ENCODE measurements at places on chromosomes 3 and 15. TPM values are rescaled to one million over a fixed set of nuclear protein-coding genes. Genes with fewer than 3 reads are reported as not detected.

EPHB3 gene
- total RNA-seq, result 0.26 TPM

TMEM212 gene
- total RNA-seq, result not detected

NEDD4 gene
- 75.5 TPM for total RNA-seq

LEKR1 gene
- 0.73 TPM for total RNA-seq

GPR149 gene
- not detected for total RNA-seq

ACKR4 gene
- total RNA-seq, result not detected

COLQ gene
- total RNA-seq, result 0.23 TPM

ONECUT1 gene
- 0.16 TPM for total RNA-seq

C3orf80 gene
- 1.6 TPM for total RNA-seq

GOLGA8G gene
- total RNA-seq, result not detected

WDR49 gene
- total RNA-seq, result not detected

SKOR1 gene
- total RNA-seq, result 0.05 TPM

BCL2A1 gene
- total RNA-seq, result 12.6 TPM

MYO9A gene
- total RNA-seq, result 11.2 TPM

ITIH1 gene
- not detected for total RNA-seq

CCDC50 gene
- total RNA-seq, result 28.2 TPM

THUMPD3 gene
- 51.3 TPM for total RNA-seq

TRIM59 gene
- total RNA-seq, result 10.0 TPM

HHLA2 gene
- not detected for total RNA-seq

All from A549 treated with Mapracorat at 1 μM for 4 hours (cell line).